ENCODE measurements at places on chromosomes 3 and 15.

DNA sequence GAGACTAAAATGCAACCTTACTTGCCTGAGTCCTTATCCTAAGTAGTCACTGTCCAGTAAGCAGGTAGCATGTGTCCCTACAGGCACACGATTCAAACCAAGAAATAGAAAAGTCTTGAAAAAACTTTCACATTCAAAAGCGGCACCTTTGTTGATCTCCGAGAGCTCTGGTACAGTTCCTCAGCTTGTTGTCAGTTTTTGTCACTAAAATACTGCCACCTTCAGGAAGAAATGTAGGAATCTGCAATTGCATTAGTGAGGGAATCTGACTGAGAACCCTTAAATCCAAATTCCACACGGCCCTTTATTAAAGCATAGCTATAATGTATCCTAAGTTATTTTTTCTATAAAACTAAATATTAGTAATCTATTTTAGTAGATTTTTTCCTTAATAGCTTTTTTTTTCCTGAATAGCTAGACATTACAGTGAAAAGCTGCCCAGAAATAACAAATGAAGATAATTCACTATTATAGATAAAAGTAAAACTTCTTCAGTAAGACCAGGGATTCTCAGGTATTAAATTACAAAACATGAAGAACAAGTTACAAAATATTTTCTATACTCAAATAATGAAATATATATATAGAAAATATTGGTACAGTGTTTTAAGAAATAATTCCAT is 44.0 kb downstream of the CCDC54 start:
- no peak for DNase-seq

DNA sequence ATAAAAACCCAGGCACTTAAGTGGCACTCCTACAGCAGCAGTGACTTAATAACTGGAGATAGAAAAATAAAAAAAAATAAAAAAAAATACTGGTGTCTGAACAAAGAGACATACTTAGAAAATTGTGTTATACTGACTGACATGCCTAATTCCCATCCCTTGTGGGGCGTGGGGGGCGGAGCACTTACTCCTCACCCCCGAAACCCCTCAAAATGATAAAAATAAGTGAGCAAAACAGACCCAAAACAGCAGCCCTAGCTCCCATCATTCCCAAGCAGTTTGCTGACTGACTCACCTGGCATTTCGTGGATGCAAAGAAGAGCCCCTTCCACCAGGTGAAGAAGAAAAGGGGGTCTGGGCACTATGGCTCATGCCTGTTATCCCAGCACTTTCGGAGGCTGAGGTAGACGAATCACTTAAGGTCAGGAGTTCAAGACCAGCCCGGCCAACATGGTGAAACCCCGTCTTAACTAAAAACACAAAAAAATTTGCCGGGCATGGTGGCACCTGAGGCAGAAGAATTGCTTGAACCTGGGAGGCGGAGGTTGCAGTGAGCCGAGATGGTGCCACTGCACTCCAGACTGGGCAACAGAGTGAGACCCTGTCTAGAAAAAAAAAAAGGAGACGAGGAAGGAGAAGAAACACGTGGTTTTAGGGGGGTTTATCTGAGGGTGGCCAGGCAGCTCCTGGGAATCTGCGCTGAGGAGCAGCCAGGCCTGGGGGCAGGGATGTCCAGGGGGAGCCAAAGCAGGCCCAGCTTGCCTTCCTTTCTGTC is 50.8 kb upstream of the BLM start:
- no peak for DNase-seq

DNA sequence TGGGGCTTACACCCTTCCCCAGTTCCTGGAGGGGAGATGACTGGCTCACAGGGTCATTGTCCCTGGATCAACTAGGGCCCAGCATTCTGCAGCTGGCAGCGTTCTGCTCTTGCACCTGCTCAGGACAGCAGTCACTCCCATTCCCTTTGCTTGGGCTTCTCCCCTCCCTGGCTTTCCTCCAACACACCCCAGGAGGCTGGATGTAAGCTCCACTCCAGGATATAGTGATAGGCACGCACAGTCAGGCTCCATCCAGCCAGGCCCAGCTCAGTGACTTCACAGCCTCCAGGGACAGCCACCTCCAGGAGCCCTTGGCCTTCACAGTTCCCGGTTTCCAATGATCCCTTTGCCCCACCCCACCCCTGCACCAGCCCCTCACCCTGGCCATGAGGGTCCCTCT is 1.9 kb downstream of the SPTBN5 start:
- DNase-seq = no peak

DNA sequence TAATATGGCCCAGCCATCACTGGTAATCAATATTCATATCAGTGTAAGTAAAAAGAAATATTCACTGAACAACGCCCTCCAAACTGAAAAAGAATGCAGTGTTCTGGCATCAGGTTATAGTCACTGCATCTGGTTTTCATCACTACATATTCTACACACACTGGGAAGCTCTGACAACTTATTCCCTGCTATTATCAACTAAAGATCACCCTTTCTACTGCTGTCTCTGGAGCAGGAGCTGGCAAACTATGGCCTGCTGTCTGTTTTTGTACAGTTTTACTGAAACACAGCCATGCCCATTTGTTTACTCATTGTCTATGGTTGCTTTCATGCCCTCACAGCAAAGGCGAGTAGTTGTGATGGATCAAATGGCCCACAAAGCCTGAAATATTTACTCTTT is 35.3 kb downstream of the TUBGCP4 start:
- DNase-seq = no peak

DNA sequence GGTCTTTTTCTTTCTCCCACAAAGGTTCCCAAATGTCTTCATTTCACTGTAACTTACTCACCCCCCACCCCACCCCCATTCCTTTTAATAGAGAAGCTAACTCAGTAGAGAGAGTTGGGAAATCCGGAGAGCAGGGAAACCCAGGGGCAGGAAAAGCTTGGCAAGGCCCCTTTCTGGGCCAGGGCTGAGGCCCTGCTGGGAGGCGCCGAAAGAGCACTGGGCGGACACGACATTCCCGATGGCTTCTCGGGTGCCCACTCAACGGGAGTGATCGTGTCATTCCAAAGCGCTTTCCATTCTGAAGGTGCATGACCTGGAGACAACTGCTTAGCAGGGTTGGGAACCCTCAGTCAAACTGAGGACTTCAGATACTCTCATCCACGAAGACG is 1.6 kb upstream of the DALRD3 start:
- DNase-seq = no peak

GRCh38 chr3:19199131-19199530 is 50.8 kb downstream of the KCNH8 start:
- DNase-seq = no peak

DNA sequence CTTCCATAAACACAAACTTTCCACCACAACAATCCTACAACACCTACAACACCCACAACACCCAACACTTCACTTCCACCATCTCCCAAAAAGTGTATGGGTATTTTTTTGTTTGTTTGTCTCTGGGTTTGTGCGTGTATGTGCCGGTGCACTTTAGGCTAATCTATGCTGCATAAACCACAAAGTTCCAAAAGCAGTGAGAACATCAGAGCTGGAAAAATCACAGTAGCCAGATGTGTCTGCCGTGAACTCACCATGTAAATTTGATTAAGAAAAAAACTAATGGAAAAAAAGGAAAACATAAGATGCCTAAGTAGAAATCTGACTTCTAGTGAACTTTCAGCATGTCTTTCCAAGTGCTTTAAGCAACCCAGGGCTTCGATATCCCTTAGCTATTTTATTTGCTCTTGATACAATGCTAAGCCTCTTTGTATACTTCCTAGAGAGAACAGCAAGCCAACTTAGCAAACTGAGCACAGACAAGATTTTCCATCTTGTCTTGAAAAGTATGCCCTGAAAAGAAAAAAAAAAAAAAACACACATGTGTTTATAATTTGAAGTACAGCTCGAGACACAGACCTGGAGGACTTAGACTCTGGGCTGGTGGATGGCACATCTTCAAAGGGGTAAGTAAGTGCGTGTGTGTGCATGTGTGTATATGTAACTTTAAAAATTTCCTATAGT is 91.4 kb downstream of the WWTR1 start:
- DNase-seq = no peak

DNA sequence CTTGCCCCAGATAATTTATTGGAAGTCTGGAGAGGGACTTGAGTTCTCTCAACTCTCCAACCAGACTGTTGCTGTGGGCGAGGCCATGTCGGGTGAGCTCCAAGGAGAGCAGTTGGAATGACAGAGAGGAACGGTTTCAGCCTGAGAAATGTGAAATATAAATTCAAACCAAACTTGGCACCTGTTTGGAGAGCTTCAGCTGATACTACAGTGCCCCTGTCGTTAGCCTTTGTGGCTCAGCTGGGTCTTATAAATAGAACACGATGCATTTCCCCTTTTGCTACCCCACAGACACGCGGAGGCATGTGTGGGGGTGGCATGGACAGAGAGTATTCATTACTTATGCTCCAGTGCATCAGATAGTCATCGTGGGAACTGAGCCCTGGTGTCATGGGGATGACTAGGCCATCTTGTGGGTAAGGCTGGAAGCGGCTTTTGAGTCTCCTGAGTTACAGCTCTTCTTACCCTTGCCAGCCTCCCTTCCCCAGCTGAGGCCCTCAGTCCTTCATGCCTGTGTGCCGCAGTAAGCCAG is 15.6 kb downstream of the SMAD3 start:
- peak; percentile 69 for DNase-seq

- DNase-seq = no peak
These were observed 154.2 kb downstream of the MECOM start for GRCh38 chr3:169509359-169509758.

DNA sequence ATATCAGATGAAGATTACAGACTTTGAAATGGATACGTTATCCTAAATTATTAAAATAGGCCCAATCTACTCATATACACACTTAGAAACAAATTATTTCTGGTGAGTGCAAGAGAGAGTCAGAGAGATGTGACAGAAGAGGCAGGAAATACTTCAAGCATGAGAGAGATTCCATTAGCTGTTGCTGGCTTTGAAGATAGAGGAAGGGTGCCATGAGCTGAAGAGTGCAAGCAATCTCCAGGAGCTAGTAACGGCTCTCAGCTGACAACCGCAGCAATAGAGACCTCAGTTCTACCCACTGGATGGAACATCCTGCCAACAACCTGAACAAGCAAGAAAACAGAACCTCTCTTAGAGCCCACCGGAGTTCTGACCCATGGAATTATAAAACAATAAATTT is 270.7 kb upstream of the SLITRK3 start:
- no peak for DNase-seq

- DNase-seq = no peak
These were observed 4.6 kb downstream of the ACSBG1 start for GRCh38 chr15:78229431-78230406.

GRCh38 chr15:66142285-66142684 is 111.3 kb downstream of the MEGF11 start:
- DNase-seq = no peak

DNA sequence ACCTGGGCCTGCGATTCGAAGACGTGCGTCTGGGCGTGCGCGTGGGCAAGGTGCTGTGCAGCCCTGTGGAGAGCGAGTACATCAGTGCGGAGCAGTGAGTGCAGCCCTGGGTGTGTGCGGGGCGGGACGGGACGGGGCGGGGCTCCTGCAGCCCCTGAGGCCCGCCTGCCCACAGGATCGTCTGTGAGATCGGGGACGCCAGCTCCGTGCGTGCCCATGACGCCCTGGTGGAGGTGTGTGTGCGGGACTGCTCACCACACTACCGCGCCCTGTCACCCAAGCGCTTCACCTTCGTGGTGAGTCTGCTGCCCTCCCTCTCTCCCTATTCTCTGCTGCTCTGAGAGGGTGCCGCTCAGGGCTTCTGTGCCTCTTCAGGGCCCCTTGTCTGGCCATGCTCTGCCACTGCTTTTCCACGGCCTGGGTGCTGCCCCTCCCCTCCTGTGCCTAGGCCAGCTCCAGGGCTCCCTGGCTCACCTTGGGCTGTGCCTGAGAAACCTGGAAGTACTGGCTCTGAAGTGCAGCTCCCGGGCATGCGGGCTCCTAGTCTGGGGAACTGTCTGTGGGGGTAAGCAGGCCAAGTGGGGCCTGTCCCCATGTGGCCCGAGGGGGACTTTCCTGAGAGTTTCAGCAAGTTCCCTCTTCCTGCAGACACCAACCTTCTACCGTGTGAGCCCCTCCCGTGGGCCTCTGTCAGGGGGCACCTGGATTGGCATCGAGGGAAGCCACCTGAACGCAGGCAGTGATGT is 31.8 kb downstream of the PLXNA1 start:
- DNase-seq = no peak

- DNase-seq = no peak
These were observed 6.8 kb downstream of the ARL8B start for GRCh38 chr3:5128849-5129248.

DNA sequence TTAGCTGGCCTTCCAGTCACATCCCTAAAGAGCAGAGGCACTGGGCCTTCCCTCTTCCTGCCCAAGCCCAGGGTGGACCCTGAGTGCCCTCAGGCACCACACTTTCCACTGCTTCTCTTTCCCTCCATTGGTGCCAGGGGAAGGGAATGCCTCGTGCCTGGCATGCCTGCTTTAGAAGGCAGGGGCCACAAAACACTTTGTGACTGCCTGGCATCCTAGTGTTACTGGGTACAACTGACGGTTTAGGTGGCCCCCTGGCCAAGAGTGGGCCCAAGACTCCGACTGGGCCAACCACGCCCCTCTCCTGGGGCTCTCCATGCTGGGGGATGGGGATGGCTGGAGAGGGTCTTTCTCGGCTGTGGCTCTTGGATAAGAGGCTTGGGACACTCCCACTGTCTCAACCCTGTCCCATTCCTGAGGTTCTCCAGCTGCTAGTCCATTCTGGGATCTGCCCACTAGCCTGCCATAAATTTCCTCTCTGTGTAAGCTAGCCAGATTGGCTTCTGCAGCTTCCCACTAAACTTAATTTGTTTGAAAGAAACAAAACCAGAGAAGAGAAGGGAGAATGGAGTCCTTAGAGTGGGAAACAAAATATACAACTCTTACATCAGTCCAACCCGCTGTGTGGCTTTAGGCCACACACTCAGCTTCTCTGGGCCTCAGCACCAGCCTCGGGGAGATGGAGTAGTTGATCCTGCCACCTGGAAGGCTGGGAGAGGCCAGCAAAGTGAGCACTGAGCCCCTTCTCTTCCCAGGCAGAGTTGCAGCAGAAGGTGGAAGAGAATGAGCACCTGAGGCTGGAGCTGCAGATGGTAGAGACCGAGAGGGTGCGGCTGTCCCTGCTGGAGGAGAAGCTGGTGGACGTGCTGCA is 24.1 kb upstream of the GP9 start:
- no peak for DNase-seq

DNA sequence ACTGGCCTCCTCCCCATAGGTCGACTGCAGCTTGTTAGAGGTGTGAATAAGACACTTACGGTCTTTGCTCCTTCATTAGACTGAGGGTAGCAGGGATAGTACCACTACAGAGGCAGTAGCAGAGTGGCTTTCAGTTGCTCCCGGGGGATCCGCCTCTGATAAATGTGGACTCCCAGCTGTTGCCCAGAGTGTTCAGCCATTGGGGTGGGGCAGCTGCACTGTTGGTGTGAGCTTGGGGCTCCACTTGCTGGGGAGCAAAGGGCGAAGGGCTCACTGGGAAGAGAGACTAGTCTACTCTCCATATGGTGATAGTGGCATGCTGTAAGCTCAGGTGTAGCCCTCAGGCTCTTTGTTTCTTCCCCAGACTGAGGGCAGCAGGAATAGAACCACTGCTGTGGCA is 239.1 kb downstream of the LRRN1 start:
- DNase-seq = no peak

DNA sequence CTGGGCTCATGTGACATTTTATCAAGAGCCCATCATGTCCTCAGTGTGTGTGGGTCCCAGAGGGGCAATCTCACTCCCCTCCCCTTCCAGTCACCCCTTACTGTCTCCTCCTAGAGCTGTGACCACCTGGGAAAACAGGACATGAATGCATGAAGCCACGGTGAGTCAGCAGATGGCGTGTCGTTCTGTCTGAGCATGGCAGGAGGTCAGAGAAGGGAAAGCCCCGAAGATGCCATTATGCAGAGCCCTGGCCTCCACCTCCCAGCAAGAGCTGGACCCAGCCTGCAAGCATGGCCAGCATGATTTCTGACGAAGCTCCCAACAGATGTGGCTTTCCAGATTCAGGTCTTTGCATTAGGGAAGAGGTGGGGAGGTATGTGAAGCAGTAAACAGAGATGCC is 118.5 kb downstream of the TLE3 start:
- DNase-seq = no peak
